K562 (cell line): ENCODE measurements at places on chromosomes 2 and 18.

DNA sequence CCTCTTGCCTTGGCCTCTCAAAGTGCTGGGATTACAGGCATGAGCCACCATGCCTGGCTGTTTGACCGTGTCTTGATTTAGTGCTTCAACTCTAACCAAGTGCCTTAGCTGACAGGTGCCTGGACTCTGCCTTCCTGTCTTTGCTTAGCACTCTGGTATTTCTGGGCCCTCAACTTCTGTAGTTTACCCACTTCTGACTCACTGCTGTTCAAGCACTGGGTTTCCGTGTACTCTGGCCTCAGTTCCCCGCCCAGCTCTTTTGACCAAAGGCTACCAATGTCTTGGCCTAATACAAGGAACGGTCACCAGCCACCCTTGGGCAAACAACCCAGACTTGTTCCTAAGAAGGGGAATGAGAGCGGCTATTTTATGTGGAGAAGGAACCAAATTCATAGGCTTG lies 35.7 kb upstream of the CABLES1 start:
- DNase-seq: no peak

GRCh38 chr2:124804014-124804940 lies 779.2 kb downstream of the CNTNAP5 start:
- DNase-seq: peak; percentile 43

DNA sequence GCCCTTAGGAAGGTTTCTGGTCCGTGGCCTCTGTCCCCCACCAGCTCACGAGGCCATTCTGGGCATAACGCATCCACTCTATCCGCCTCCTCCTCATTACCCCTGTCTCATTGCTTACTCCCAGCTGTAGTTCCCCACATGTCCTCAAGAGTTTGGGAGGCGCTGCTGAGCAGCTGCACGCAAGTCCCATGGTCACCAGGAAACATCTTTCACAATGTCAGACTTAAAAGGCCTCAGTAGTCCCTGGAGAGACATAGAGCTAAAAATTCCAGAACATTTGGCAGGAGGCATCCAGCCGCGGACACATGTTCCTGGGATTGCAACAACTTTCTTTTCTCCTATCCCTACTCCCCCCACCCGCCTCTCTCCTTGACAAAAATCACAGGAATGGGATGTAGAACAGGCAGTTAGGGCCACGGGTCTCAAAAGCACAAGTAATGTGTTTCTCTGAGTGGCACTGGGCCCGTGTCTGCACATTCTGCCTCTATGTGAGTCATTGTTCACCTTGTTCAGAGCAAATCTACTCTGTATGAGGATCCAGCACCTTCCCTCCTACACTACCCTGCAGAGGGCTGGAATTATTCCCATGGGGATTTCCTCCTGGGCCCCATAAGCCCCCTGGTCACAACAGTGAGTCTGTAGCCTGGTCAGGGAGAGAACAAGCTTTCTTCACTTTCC lies 8.1 kb downstream of the LBH start:
- peak; percentile 82 for DNase-seq

- DNase-seq: no peak
These were observed 188.9 kb upstream of the OSR1 start for GRCh38 chr2:19547321-19547720.

DNA sequence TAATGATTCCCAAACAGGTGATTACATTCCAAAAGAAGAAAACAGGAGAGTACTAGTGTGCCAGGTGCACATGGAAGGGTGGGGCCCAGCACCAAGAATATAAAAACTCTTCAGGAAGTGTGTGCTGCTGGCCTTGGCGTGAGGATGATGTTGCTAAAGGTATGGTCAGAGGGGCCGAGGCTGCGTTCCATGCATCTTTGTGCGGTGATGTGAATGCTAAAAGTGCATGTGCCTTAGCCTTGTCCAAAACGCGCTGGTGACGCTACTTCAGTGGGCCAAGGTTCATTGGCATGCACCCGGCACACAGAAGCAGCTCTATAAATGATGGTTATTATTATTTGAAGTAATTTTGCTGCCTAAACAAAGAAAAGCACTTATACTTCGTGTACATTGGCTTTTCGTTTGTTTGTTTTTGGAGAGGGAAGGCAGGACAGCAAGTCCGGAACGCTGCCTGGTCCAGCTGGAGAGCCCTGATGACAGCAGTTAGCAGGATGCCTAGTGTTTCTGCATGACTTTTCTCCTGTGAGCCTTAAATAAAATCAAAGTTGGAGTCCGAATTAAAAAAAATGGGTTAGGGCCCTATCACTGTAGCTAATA lies 2.9 kb downstream of the ALKAL2 start:
- DNase-seq: no peak
